ENCODE measurements at places on chromosomes 5 and 9.

GRCh38 chr9:5798581-5798980 is 34.3 kb downstream of the ERMP1 start:
- no peak for DNase-seq

DNA sequence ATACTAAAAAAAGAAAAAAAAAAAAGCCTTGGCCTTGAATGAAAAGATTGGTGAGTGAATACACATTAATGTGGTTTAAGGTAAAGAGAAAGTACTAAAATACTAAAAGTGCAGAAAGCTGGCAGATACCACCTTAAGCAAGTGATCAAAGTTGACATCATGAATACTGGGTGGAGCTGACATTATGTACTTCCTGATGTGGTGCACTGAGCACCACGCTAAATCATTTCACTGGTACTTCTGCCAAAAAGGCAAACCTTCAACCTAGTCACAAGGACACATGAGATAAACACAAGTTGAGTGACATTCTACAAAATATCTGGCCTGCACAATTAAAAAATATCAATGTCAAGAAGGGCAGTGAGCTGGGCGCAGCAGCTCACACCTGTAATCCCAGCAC is 33.8 kb upstream of the PANK3 start:
- no peak for DNase-seq

DNA sequence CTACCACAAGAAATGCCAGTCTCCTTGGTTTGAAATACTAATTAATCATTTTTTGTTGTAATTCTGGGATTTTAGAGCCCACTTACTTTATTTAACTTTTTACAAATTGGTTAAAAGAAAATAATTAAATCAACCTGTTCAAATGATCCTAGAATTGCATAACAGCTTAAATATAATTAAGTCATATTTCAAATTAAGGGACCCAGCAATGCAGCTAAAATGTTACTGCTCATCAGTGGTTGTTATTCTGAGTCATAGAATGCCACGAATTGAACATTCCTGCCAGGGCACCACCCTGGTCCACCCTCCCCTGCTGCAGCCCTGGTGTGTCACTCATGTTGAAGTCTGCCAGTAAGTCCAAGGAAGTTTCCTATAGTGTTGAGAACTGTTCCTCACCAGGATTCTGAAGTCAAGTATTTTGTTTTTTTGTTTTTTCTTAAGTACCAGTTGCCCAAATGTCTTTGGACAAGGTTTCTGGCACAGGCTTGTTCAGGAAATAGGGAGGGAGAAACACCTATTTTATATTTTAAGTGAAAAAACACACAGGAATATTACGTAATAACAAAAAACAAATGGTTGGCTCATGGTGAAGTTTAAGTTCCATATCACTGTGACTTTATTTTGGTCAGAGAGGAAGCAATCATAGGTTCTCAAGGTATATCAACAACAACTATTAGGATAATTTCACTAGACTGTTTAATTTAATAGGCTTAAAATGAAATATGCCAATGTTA is 4.3 kb upstream of the ITGA1 start:
- DNase-seq, result no peak

DNA sequence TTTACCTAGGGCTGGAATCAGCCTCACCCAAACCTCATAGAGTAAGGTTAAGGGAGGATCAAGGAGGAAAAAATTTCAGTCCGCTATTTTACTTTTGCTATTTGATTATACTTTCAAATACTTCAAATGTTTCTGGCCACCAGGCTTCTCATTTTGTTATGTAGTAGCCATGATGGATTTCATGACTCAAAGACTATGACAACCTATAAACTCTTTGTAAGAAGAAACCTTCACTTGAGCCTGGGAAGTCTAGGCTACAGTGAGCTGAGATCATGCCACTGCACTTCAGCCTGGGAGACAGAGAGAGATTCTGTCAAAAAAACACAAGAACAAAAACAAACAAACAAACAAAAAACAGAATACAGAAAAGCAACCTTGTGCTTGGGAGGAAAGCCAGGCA is 293.6 kb upstream of the TNC start:
- DNase-seq, result no peak

DNA sequence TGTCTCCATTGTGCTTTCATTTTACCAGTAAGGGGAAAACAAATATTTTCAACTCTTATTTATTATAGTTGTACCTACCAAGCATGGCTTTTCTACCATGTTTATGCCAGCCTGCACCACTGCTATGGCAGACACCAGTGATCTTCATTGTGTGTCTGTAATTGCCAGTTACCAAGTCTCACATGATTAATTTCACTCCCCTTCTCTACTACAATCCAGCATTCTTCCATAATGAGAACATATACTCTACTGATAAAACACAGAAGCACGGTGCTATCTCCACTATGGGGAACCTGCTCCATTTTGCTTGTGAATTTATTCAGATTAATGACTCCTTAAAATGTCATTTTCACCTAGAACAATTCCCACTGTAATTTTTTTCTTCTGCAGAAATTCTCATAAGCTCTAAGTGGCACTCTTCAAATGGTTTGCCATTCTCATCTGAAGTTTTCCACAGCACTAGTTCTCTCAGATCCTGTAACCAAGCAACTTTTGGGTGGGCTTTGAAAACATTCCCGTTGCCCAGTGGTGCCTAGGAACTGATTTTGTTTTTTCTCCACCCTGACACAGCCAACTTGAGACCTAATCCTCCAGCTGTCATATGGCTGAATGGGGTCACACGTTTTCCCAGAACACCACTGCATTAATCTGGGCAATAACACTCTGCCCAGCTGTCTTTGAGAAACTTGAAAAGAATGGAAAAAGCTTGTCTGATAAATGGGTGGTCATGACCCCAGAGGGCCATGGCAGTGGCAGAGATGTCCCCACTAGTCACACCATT is 222.7 kb upstream of the RASEF start:
- DNase-seq, result no peak

- DNase-seq, result no peak
These were observed 44.0 kb upstream of the SVEP1 start for GRCh38 chr9:110623462-110624025.

DNA sequence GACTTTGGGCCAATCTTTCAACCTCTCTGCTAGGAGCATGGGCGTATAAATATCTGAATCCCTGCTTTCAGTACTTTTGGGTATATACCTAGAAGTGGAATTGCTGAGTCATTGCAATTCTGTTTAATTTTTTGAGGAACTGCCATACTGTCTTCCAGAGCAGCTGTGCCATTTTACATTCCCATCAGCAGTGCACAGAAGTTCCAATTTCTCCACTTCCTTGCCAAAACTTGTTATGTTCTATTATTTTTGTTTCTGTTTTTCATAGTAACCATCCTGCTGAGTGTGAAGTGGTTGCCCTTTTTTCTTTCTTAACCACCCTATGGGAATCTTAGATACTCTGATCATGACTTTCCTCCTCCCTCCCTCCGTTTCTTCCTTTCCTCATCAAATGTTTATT is 11.1 kb upstream of the CCIN start:
- no peak for DNase-seq

DNA sequence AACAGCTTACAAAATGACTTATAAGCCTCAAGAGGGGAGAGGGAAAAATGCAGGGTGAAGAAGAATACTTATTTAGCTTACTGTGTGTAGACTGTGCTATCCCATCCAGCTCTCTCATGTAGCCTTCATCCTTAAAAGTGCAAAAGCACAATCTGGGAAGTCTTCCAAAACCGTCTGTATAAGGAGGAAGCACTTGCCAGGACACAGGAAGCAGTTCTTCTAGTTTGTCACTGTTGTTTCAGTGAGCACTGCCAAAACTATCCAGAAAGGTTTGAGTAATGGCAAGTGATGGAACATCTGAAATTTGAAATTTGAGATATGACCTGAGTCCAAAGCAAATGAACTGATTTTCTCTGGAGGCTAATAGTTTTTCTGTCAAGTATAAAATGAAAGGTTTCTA is 140.8 kb upstream of the ISL1 start:
- no peak for DNase-seq

GRCh38 chr5:50325237-50325832 is 115.8 kb downstream of the EMB start:
- DNase-seq, result no peak

- DNase-seq, result no peak
These were observed 563.5 kb downstream of the PRR16 start for GRCh38 chr5:121027636-121028035.

DNA sequence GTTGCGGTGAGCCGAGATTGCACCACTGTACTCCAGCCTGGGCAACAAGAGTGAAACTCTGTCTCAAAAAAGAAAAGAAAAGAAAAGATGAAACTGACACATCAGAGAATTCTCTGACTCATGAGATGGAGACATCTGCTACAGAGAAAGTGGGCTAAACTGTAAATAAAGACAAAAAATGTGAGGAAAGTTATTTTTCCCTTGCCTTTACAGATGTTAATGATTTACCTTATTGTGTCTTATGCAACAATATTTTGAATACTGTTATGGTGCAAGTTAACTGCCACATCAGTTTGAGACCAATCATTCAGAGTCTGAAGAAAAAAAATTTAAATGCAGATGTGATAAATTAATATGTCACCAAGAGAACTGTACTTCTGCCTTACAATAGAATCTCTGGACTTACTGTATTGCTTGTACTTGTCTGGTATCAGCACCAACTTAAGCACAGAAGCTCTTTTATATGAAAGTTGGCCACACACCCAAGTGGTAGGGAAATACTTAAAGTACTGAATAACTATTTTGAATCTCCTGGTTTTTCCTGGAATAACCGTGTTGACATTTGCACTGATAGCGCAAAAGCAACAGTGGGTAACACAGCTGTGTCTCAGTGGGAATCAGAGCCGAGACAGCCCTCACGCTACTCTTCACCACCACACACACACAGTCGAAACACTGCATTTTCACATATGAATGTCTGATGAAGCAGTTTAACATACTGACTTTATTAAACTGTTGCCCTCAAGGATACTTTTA is 169.9 kb downstream of the FANCC start:
- DNase-seq, result no peak

DNA sequence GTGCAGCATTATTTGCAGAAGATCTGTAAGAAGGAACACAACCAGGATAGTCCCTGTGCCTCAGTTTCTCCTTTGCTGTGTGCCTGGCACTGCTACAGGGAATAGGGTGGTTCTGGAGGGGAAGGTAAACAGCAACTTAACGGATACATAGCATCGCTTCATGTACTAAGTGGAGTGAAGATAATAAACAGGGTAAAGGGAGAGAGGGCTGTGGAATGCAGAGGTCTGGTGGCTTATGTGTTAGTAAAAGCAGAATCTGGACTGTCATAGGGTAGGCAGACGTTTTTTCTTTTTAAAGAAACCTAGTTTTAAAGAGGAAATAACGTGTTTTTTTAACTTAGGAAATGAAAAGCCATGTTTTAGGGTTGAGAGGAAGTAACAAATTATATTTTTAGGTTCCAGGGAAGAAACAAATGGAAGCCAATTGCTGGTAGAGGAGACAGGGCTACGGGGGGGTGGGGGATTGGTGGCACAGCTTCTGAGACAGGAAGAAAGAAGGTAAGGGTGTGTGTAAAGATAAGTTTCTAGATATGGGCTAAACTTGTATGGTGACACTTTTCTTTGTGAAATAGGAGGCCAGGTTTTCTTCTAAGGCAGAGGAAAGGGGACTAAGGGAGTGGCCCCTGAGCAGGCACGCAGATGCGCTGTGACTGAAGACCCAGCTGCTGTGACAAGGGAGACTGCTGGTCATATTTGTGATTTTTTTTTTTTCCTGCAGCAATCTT is 1.3 kb downstream of the GNG10 start:
- no peak for DNase-seq

DNA sequence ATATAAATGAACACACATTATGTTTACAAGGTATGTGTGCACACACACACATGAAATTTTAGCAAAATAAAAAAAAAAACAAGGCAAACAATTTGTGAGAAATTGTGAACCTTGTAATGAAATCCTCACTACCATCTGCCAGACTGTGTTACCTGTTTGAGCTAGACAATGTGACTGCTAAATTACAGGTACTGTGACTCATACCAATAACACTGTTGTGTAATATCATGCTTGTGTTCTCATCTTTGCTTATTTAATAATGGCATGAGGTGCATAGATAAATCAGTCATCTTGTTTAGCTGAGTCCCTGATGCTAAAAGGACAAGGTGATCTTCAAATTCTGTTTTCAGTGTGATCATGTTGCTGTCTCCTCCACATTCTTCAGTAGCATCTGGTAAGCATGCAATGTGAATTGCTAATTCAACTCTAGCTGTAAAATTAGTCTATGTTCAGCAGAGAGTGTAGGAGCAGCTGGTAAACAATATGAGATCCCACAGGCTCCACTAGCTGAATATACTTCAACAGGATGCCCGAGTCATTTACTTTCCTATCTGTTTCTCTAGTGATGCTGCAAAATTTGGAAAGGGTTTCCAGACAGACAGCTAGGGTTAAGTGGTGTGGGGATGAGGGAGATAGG is 966.3 kb upstream of the C9orf72 start:
- no peak for DNase-seq

- DNase-seq, result no peak
These were observed 16.4 kb downstream of the ITK start for GRCh38 chr5:157197086-157197485.

DNA sequence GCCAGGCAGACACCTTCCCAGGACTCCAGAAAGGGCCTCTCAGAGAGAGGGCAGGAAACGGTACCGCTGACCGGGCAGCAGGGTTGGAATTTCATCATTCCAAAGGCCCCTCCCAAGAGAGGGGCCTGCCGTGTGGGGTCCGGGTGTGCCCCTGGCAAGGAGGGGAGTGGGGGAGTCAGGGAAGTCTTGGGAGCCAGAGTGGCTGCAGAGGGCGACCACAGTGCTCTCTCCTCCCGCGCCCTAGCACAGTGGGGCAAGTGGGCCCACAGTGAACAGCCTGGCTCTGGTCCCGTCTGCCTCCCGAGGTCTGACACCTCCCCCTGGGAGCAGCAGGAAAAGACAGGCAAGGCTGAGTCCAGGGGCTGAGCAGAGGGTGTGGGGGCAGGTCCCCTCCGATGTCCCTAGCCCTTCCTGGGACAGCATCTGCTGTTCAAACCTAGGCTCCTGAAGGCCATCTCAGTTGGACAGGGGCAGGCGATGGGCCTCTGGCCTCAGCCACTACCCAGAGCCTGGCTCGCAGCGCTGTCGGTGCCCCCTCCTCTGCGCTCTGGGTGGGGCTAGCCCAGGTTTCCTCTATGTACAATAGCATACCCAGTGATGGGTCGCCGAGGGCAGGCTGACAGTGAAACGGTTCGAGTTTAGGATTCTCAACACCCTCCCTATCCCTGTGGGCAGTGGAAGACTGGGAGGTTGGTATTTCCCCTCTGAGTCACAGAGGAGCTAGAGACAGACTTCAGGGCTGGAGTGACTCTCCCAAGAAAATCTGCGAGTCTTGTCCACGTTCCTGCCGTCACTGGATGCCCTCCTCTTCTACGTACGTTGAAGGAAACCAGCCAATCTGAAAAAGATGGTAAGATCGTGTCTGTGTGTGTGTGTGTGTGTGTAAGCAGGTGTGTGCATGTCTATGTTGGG is 25.4 kb upstream of the SARDH start:
- no peak for DNase-seq

DNA sequence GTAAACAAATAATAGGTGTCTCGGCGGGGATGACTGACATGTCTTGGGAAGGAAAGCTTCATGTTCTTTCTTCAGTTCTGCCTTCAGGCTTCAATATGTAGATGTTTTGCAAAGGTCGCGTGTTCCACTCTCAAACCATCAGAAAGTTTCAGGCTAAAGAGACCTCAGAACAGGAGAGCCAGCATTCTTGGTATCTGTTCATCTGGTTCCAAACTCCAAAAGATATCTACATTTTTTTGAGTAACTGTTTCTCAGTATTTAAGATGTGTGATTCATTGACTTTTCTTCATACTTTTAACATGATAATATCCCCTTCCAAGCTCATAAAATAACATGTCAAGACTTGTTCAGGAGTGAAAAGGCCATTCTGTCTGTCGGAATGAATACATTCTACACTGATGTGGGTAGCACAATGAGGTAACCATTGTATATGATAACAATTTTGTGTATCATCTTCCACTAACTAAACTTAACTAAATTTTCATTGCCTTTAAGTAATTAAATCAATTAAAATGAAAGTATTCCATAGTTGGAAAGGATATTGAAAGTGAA is 183.6 kb downstream of the CFAP90 start:
- no peak for DNase-seq
